ENCODE measurements at places on chromosomes 4 and X.

GRCh38 chrX:134460862-134461220, 876 bp downstream of the HPRT1 start:
- DNase-seq: no peak

DNA sequence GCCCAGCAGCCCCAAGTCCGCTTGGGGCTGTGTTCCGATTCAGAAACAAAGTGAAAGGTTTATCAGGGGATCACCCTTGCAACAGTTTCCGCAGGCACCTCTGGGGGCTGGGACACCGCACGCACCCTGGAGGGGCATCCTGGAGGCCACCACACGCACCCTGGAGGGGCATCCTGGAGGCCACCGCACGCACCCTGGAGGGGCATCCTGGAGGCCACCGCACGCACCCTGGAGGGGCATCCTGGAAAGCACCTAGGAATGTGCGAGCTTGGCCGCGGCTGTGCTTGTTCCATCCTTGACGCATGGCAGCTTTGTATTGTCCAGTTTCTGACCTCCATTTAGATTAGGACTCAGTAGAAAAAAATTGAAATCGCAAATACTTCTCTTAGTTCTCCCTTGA, 21.3 kb upstream of the CBR4 start:
- DNase-seq: no peak

DNA sequence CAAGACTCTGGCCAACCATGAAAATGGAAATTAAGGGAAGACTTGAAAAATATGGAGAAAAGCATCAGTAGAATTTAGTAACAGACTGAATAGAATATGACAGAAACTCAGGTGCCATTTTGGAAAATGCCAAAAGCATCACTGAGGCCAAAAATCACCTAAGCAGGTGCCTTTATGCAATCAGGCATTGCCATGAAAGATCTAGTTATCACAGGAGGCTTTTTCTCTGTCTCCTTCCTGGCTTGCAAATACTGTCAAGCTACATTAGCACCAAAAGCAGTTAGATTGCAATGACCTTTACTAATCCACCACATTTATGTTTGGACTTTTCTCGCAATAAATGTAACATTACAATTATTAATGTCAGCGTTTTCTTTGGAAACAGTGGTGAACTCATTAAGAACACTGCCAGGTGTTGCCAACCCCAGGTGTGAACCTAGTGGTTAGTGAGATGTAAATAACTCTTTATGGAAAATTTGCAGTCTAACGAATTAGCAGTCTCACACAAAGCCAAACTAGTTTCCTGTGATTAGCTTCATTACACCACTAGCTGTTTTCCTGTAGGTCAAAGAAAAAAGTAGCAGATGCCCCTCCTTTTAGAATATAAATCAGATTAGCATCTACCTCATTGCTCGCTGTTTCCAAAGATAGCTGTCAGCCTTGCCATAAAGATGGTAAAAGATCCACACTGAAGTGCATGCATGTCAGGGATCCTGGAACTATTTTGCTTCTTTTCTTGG, 1568.4 kb upstream of the TENM3 start:
- DNase-seq: no peak

DNA sequence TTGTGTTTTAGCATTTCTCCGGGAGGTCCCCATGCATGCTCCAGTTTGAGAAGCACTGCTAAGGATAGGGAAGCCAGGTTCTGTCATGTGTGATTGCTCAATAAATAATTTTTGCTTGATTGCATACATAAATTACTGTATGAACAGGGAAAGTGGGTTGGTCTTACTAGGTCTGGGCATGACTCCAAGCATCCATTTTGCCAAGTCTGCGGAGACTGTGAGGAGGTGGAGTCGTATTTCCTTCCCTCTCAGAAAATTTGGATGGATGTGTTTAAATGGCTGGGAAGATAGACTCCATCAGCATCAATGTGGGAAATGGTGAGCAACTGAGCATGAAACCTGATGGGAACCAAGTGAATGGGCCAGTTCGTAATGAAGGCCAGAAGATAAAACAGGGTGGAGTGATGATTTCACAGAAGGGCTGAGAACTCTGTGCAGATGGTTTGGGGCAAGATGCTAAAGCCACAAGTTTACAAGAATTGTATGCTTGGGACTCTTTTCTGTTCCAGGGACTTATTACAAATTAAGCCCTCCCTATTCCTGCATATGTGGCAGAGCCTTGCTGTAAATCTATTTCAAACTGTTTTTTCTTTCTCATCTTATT, 84.1 kb downstream of the NHS start:
- peak; percentile 92 for DNase-seq

- peak; percentile 3 for DNase-seq
These were observed 54.9 kb upstream of the FRAS1 start for GRCh38 chr4:78002260-78002659.

- no peak for DNase-seq
These were observed 674 bp downstream of the SEC24B start for GRCh38 chr4:109434007-109434971.

GRCh38 chr4:10283761-10284160, 167.2 kb upstream of the WDR1 start:
- no peak for DNase-seq

- DNase-seq: no peak
These were observed 1.1 kb upstream of the DKK2 start for GRCh38 chr4:107037199-107037584.

DNA sequence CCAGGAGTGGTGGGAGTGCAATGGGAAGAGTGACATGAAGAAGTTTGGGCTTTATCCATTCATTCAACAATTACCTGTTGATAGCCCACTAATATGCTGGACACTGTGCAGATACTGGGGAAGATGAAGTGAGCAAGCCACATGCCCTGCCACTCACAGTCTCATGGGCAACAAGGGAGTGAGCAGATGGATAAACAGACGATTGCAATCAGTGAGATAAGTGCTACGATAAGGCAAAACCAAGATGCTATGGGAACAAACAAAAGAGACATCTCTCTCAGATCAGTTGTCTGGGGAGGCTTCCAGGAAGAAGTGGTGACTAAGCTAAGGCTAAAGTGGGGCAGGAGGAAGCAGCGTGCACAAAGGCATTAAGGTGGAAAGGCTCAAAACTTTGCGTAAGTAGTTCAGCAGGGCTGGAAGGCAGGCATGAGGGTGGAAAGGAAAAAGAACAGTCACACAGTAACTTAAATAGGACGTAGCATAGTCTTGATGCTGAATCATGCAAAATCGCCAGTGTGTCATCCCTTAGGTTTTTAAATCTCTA, 31.7 kb downstream of the GAB3 start:
- no peak for DNase-seq

DNA sequence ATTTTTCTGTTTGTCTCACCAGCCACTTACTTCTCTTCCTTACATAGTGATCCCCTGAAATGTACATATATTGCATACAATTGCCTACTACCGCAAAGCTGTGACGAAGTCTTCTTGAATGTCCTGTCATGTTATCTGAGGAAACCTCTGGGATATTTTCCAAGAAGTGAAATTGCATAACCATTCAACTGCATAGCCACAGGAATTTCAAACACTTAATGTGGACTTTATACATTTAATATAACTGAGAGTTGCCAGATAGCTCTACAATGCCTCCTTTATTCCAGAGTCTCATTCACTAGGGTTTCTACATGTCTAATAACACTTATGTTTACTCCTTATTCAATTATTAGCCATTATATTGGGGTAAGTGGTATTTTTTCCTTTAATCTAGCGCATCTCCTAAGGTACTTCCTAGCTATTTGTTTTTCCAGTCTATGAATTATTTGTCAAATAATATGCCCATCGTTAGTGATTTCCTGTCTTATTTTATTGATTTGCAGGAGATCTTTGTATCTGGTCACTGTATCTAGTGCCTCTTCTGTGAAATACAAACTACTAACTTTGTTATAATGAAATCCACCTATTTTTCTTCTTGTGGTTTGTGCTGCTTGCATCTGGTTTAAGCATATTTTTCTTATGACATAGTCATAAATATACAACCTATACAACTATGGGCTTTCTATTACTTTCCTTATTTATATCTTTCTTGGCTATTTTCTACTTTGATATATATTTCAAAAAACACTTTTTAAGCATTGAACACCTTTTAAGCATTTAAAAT, 69.2 kb upstream of the GRID2 start:
- peak; percentile 99 for DNase-seq

DNA sequence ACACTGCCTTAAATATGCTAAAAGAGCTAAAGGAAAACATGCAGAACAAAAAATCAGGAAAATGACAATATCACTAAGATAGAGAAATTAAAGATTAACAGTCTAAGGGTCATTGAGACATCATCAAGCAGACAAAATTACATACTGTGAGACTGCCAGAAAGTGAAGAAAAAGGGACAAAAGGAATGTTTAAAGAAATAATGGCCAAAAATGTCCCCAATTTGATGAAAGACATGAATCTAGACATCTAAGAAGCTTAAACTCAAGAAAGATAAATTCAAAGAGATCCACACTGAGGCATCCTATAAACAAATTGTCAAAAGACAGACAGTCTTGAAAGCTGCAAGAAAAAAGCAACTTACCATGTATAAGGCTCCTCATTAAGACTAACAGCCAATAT, 63.7 kb downstream of the OPHN1 start:
- DNase-seq: no peak

- no peak for DNase-seq
These were observed 15.5 kb downstream of the NKX3-2 start for GRCh38 chr4:13528821-13529127.

DNA sequence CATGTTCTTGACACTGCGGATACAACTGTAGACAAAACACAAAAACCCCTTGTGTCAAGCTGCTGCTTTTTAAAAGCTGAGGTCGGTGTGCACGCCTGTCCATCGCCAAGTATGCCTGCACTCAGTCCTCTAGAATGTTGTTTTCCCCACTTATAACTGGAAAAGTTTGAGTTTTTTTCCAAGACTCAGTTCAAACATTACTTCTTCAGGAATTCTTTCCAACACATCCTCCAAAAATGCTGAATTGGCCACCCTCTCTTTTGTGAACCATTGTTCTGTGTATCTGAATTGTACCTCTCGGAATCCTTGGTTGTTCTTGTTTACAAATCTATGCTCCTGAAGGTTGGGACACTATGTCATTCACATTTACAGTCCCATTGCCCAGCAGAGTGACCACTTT, 94.6 kb downstream of the REELD1 start:
- DNase-seq: no peak

- DNase-seq: no peak
These were observed 2.5 kb upstream of the PDGFRA start for GRCh38 chr4:54226404-54227255.

GRCh38 chr4:158192439-158193158, 17.7 kb upstream of the TMEM144 start:
- no peak for DNase-seq

DNA sequence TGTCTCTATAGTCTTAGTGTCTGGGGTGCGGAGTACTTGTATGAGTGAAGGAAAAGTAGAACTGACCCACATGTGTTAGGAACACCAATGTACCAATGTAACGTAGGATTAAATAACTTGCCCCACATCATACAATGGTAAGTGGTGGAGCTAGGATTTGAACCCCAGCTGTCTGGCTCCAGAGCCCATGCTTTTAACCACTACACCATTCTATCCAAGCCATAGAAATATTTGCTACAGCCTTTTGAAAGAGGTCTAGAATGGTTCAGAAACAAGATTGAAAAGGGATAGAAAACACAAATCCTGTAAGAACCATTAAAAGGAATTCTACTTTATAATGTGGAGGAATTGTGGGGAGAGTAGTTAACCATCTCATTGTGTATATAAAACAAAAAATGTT, 169.9 kb upstream of the ATP6AP2 start:
- no peak for DNase-seq

Data from astrocyte of the cerebellum (primary cell).